ENCODE measurements at places on chromosomes 1 and 21.
A peak's percentile ranks its signal among the peaks of the same experiment; 100 is the strongest.

DNA sequence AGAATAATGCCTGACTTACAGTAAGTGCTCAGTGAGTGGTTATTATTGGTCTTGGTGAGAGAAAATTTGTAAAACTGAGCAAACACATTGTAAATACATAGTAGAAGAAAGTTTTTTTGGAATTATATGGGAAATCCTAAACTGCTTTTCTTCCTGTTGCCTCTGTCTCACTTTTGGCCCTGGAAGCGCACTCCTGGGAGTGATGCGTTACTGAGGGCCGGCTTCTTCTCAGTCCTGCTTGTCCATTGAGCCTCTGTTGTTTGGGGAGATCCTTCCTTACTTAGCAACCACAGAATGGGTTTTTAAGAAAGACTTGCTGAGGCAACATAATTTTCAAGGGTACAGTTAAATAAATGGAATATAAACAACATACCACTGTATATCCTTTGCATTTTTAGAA is 166.0 kb downstream of the EDEM3 start:
- no peak for DNase-seq

DNA sequence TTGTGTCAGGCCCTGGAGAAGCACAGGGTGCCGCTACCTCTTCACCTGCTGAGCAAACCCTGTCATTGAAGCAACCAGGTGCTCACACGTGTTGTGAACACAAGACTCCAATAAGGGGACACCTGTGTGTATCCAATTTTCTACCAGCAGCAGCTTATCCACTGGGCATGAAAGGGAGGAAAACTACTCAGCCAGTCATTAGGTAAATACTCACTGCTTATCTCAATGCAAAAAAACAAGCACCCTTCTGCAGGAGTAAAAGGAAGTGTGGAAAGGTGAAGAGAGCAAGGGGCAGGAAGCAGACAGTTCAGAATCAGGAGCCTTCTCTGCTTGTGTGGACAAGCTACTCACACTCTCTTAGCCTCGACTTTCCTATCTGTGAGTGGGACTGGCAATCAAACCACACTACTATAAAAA is 148.9 kb downstream of the ETS2 start:
- DNase-seq: no peak

- no peak for DNase-seq
These were observed 44.9 kb downstream of the SSBP3 start for GRCh38 chr1:54361342-54361741.

GRCh38 chr1:104463126-104463697 is 713.5 kb downstream of the AMY1C start:
- no peak for DNase-seq

GRCh38 chr1:45864167-45865106 is 61.0 kb downstream of the MAST2 start:
- no peak for DNase-seq

DNA sequence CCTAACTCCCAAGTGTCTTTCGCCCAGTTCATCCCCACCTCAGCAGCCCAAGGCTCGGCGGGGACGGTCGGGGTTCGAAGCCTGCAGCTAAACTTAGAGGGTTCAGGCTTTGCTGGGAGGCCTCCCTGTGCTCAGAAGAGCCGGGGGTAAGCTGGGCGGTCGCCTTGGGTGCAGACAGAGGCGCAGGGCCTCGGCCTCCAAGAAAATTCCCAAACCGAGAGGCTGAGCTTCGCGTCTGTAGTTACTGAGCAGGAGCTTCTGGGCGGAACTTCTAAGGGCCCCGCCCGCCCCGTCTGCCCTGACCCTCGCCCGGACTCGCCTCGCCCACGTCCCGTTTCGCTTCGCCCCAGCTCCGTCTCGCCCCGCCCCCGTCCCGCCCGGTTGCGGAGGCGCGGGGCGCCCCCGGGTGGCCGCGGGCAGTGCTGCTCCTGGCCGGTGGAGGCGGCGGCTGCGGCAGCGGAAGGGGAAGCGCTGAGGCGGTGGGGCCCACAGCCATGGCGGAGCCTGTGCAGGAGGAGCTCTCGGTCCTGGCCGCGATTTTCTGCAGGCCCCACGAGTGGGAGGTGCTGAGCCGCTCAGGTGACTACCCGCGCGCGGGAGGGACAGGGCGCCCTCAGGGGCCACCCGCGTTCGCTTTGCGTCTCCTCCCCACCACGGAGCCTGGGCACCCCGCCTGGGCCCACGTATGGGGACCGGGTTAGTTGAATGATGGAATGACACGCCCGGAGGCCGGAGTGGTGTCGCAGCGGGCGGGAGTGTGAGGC is at the start of gene RWDD3:
TSS of gene RWDD3 (plus strand) at position 474 of the 764 bp plus-strand sequence. CDS start at position 495, 21 bp downstream.
- DNase-seq: peak; percentile 85

GRCh38 chr1:85582687-85583591 is 2.4 kb downstream of the CCN1 start:
- DNase-seq: no peak

DNA sequence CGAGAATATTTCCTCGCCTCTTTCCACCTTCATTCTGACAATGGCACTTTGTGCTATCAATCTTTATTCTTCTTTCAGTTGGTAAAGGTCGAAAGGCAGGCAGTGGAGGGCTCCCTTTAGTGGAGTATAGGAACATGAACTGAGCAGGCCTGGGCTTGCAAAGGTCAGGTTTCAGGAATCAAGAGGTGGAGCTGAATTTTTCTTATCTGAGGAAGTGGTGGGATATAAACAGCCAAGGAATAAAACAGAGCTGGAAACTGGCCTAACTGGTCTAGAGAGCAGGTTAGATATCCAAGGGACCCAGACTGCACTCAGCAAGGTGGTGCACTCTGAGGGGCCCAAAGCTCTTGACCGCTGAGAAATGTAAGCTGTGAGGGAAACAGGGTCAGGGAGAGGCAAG is 99.1 kb downstream of the PLA2G4A start:
- DNase-seq: no peak

GRCh38 chr1:172616636-172617035 is 42.3 kb upstream of the FASLG start:
- no peak for DNase-seq

GRCh38 chr1:17308593-17308992 is 596 bp downstream of the PADI4 start:
- no peak for DNase-seq

- no peak for DNase-seq
These were observed 32.9 kb upstream of the ATP2B4 start for GRCh38 chr1:203593723-203594122.

- DNase-seq: no peak
These were observed 109.5 kb upstream of the KIF26B start for GRCh38 chr1:245045087-245045881.

DNA sequence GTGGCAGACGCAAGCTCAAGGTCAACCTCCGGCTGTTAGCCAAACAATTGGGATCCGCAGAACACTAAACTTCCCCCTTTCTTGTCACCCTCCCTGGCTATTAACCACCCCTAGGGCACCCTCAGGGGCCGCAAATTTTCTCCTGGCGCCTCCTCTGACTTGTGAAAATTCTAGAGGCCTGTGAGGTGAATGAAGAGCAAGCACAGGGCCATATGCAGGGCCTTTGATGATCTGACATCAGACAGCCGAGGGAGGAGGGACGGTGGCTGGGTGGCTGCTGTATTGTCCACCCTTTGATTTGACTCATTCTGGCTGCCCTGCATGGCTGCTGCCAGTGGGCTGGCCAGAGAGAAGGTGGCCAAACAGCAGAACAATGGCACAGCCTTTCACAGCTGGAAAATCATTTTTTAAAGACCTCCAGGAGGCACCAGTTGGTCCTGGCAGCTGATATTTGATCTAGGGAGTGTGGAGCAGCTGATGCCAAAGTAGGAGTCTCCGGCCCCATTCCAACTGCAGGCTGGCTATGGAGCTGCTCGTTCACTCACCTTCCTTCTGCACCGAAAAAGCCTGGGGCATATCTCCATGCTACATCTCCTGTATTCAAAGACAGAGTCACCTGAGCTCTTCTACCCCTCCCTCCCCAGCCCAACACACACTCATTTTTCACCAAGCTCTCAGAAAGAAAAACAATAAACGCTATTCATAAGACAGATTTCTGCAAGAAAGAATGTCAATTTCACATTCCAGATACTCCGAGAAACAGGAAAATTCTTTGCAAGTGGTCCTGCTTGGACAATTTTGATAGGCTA is 44.9 kb upstream of the BARHL2 start:
- no peak for DNase-seq

GRCh38 chr1:210259561-210259960 is 27.0 kb downstream of the SERTAD4 start:
- DNase-seq: no peak

DNA sequence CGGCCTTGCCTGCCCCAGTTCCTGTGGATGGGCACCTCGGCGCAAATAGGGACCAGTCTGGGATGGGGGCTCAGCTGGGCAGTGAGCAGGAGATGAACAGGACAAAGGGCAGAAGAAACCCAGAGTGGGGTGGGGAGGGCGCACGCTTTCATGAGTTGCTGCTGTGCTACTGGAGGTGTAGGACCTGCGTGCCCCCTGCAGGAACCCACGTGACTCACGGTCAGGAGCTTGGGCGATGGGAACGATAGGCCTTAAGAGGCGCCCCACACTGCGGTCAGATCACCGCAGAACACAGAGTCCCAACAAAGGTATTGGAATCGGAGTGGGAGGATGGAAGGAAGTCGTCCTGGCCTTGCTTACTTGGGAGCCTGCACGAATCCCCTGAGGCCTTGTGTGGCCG is 17.2 kb downstream of the PRDM15 start:
- no peak for DNase-seq

GRCh38 chr1:106523497-106523896 is 533.0 kb upstream of the PRMT6 start:
- DNase-seq: no peak

DNA sequence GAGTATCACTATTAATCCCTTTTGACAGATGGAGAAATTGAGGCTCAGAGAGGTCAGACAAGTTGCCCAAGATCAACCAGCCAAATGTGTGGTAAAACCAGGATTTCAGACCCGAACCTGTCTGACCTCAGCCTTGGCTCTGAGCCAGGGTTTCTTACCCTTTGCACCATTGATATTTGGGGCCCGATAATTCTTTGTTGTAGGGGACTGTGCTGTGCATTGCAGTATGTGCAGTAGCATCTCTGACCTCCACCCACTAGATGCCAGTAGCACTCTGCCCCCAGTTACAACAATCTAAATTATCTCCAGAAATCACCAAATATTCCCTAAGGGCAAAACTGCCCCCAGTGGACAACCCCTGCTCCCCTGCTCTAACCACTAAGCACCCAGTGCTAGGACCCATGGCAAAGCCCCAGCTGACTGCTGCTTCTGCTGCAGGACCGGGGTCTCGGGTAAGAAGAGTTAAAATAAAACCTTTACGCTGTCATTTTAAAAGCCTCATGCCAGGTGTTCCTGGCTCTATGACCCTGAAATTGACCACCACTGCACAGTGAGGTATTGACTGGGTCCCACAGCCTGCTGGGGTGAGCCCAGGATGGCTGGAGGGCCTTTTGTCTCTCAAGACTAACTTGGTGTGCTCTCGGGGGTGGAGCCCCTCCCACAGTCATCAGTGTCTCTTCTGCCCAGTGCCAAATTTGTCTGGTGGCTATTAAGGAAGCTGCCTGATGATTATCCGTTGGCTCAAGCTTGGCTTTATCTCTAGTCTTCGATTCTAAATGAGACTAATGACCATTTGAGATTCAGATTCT is 5.6 kb upstream of the MAN1C1 start:
- no peak for DNase-seq

DNA sequence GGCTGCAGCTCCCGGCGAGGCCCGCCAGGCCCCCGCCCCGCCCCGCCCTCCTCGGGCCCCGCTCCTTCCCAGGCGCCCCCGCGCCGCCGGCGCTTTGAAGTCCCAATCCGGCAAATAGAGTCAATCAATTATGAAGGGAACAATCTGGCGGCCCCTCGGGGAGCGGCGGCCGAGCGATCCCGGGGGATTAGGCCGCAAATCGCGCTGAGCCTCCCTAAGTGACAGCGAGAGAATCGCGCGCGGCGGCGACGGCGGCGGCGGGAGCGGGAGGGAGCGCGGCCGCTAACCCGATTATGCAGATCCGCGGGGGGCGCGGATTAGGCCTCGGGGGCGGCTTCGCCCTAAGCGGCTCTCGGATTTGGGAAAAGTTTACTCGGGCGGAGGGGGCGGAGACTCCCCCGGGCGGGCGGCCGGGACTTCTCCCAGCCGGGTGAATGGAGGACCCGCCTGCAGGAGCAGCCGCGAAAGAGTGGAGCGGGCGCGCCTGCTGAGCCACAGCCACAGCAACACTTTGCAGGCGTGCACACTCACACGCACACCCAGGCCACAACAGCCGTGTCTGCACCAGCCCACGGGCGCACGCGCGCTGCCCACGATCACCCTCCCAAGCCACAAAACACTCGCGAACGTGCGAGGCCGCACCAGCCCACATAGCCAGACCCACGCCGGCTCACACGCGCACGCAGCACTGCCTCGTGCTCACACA is 23.0 kb upstream of the DMBX1 start:
- DNase-seq: no peak

- DNase-seq: no peak
These were observed 26.6 kb downstream of the TENT5C start for GRCh38 chr1:117632269-117633067.

DNA sequence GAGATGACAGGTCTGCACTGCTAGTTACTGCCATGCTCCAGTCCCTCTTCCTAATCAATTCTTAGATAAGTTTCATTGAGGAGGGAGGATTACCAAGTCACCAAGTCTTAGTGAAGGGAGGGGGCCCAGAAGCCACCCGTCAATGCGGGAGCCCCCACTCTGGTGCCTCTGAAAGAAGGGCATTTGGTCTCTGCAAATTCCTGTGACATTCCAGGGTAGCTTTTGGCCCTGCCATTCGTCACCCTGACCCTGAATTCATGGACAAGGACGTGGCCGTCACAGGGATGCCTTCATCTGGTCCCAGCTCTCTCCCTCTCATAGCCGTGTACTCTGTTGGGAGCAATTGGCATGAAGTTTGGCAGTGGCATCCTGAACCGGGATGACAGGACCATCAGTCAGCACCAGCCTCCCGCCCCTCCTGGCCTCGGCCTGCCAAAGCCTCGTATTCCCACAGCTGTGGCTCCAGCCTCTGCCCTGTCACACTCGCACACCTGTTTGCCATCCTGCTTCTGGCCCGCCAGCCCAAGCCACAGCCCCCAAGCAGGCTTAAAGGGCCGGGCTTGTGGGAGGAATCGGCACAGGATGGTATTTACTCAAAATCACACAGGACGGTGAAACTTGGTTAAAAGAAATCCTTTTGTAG is 150.7 kb downstream of the CLIC6 start:
- DNase-seq: no peak

GRCh38 chr1:84286071-84286470 is 15.4 kb upstream of the SAMD13 start:
- DNase-seq: no peak

- DNase-seq: no peak
These were observed at the start of gene ZNF436 for GRCh38 chr1:23369335-23370013. Gene ZNF436 (minus strand): TSS chr1:23369836. CDS start chr1:23368005, 1,831 bp downstream.
